ENCODE measurements at places on chromosomes 1 and 21.

DNA sequence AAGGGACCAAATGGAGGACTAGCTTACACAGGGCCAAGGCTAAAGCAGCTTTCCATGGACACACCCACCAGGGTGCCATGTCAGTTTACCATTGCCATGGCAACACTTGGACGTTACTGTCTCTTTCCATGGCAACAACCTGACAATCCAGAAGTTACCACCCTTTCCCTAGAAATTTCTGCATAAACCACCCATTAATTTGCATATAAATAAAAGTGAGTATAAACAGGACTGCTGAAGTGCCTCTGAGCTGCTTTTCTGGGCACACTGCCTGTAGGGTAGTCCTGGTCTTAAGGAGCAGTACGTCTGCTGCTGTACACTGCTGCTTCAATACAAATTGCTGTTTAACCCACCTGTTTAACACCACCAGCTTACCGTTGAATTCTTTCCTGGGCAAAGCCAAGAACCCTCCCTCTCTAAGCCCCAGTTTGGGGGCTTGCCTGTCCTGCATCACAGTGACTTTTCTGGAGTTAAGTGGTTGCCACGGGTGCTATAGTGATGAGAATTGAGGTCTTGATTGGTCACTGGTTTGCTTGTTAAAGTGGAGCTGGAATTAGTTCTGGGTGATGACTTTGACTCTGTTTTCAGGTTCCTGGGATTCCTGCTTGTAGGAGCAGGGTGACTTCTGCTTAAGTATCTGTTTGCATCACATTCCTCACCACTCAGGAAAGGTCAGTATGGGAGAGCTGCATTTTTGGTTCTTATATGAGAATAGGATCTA, 83.2 kb downstream of the CLDN17 start:
- no peak for DNase-seq

- no peak for DNase-seq
Observed at GRCh38 chr1:42657201-42657600, 1.0 kb upstream of the PPIH start.

GRCh38 chr21:20013851-20014250, 984.4 kb upstream of the NCAM2 start:
- no peak for DNase-seq

DNA sequence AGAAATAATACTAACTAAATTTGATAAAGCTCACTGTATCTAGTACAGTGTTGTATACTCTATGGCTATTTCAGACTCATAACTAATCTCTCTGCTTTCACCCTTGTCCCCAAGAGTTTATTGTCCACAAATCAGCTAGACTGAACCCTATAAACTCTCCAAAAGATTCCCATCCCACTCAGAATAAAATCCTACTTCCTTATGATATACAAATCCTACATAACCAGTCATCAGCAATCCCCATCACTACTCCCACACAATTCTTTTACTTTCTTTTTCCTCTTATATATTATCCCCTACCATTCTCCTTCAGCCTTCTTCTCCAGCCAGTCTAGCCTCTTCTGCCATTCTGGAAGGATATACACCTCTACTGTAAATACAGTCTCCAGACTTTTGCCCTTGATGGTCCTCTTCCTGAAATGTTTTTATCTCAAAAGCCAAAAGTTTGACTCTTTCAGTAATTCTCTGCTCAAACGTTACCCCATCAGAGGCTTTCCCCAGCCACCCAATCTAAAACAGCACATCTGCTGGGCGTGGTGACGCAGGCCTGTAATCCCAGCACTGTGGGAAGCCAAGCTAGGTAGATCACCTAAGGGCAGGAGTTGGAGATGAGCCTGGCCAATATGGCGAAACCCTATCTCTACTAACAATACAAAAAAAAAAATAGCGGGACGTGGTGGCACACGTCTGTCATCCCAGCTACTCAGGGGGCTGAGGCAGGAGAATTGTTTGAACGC, 41.6 kb downstream of the ABL2 start:
- no peak for DNase-seq

DNA sequence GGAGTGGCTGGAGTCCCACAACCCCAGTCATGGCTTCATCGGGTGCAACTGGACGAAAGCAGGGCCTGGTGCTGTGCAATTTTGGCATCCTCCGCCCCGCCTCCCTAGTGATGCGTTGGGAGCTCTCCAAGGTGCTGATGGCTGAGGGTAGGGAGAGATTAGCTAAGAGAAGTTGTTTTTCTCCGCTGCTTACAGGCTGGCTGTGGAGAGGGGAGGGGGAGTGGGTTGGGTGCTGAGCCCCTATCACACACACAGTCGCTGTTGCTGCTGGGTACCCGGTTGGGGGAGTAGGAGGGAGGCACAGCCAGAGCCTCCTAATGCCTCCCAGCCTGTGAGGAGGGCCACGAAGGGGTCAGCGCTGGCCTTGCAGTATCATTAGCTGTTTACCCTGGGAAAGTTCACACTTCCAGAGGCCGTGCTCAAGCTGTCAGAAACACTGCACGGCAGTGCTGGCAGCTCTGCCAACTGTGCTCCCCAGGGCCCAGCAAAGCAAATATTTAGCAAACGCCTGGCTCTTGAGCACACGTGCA, 110.0 kb downstream of the GRIK3 start:
- no peak for DNase-seq

GRCh38 chr1:6450943-6451373, 15.0 kb downstream of the TNFRSF25 start:
- DNase-seq, result peak; percentile 67

DNA sequence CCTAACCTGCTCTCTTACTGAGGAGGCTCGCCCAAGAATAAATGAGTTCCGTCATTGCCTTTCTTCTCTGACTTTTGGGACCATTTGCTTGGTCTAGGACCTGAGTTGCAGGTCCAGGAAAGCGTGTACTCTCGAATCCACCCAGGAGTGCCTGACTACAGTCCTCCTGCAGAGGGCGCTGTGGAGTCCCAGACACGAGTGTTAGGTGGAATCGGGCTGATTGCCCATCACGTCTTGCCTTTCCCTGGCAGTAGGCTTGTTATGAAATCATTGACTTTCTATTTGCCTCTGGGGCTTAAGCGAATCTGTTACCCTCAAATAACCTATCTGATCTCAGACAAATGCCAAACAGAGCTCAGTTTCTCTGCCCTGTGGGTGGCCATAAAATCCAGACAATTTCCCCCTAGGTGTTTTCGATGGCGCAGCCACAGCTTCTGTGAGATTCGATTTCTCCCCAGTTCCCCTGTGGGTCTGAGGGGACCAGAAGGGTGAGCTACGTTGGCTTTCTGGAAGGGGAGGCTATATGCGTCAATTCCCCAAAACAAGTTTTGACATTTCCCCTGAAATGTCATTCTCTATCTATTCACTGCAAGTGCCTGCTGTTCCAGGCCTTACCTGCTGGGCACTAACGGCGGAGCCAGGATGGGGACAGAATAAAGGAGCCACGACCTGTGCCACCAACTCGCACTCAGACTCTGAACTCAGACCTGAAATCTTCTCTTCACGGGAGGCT, at the start of gene IL20:
IL20 (plus strand) TSS at position 685 of the 733 bp plus-strand sequence. CDS start 230 bp downstream, outside the sequence.
- peak; percentile 2 for DNase-seq

DNA sequence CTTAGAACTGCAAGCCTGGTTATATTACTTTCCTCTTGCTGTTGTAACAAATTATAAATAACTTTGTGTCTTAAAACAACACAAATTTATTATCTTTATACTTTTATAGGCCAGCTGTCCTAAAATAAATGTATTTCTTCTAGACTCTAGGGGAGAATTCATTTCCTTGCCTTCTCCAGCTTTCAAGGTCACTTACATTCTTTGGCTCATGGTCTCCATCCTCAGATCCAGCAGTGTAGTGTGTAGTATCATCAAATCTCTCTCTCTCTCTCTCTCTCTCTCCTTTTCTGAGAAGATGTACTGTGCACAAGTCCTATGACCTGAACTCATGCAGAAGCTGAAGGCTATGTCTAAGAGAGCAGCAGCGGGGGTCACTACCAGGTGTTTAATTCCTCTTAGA, 1510.6 kb downstream of the MRPL39 start:
- DNase-seq, result no peak

- DNase-seq, result no peak
Observed at GRCh38 chr1:76018045-76018444, 56.5 kb upstream of the ST6GALNAC3 start.

DNA sequence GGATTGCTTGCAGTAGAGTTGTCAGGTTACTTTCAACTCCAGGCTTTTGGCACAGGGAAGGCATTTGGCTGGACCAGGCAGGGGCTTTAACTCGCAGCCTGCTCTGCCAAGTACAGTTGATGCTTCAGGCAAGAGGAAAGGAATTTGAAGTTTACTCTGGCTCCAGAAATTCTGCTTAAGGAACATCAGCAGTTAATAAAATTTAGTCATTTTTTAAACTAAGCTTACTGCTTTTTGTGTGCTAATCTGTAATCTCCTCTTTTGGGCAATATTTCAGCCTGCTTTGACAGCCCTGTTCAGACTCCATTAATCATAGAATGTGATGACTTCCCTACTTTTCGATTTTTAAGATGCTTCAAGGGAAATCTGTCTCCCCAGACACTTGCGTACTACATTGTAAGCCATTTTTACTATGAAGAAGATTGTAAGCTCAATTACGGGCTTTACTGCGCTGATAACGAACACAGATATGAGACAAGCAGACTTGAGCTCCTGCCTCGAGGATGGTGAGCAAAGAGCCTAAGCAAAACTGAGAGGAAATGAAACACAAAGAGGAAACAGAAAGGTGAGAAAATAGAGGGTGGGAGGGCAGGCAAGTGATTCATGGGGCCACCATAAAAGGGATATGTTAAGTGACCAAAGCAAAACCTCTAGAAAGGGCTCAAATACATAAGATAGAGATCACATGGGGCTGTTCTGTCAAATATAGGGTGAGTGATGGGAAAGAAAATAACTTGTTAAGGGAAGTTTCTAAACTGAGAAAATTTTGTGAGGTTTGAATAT, 76.6 kb upstream of the VAV3 start:
- DNase-seq, result no peak

GRCh38 chr1:65238010-65238409, 71.3 kb upstream of the DNAJC6 start:
- DNase-seq, result no peak

DNA sequence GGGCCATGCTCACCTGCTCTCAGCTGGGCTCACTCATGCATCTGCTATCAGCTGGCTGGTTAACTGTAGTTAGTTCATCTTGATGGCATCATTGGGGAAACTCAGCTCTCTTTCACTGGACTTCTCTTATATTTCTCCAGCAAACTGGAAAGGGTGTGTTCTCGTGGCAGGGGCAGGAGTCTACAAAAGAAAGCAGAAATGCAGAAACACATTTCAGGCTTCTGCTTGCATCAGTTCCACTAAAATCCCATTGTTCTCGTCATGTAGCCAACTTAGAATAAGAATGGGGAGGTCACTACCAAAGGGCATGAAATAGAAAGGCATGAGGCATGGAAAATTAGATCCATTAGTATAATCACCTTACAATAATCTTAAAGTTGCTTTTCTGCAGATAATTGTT, 207.3 kb downstream of the NRIP1 start:
- no peak for DNase-seq

GRCh38 chr21:45364468-45365185, 40.3 kb upstream of the COL18A1 start:
- no peak for DNase-seq
